ENCODE measurements at places on chromosomes 3 and 15. TPM values are rescaled to one million over a fixed set of nuclear protein-coding genes. Genes with fewer than 3 reads are reported as not detected.
A peak's percentile ranks its signal among the peaks of the same experiment; 100 is the strongest.

DNA sequence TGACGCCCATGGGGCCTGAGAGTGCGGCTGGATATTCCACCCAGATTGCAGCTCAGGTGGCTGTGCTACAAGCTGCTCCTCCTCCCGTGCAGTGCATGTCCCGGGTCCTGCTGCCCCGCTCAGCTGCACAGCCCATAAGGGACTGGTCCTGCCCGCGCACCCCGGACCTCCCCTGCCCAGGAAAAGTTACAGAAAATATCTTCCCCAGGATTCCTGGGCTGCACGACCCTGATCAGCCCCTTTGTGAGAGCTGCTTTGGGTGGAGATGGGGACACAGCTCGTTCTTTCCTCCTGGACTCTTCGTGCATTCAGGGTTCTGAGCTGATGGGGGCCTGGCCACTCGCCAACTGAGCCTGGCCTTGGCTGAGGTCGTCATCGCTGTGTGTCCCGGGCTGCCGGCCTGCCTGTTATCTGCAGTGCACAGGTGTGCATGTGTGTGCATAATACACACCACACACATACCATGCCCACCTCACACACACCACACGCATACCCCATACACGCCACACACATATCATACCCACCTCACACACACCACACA, 28.8 kb downstream of the APBA2 start:
- DNase-seq = no peak

TRNT1 gene
- polyA plus RNA-seq = 20.5 TPM

GRCh38 chr3:125585595-125586223, 9.6 kb downstream of the OSBPL11 start:
- peak; percentile 64 for DNase-seq

GRCh38 chr3:65107174-65107573, 419.4 kb upstream of the ADAMTS9 start:
- DNase-seq = peak; percentile 43

DNA sequence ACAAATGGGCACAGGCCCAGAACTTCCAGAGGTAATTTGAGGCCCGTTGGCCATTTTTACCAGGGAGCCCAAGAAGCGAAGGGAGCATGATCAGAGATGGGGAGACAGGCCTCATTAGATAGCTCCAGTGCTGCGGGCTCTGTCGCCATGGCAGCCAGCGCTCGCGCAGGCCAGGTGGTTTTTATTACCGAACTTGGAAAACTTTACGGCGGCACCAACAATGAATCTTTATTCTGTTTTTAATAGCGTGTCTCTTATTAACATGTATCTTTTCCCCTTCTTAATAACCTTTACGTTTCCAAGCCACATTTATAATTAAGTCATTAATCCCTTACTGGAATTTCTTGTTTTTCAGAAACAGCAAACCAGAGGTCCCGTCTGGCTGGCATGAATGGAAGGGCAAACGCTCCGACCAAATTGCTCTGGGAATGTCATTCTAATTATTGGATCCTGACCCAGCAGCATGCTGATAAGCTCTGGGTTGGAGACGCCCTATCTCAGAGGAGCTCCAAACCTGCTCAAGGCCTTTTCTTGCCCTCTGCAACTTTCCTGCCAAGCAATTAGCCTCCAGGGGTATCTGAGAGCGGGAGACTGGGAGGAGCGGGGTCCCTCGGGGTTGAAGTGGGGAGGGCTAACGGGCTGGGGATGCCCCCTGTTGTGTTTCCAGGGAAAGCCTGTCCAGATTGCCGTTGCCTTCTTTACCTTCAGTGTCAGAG, 256.4 kb downstream of the TLE3 start:
- DNase-seq = peak; percentile 59

MYRIP gene
- polyA plus RNA-seq = 0.84 TPM

- no peak for DNase-seq
Measured at GRCh38 chr3:14391033-14391432, 11.4 kb upstream of the SLC6A6 start.

PLSCR4 gene
- polyA plus RNA-seq = 15.1 TPM

DNA sequence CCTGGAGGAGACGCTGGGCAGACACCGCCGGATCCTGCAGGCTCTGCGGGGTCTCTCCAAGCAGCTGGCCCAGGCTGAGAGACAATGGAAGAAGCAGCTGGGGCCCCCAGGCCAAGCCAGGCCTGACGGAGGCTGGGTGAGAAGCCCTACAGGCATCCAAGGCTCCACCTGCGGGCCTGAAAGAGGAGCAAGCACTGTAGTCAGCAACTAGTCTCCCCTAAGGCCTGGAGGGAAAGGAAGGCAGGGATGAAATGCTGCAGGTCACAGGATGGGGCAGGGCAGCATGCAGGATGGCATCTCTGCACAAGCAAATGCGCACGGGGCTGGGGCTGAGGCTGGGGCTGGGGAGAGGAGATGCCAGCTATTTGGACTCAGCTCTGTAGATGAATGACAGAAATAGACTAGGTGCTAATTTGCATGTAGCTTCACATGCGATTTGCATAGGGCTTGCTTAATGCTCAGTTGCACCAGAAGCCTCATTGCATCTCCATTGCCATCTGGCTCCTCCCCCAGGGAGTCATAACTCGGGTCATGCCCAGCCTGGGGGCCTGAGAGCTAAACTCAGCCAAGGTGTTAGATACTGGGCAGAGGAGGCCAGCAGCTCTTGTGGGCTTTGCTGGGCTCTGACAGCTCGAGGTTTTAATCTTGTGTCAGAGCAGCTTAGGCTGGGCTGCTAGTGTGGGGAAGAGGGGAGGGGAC, 5.2 kb upstream of the CPLX3 start:
- DNase-seq = no peak

DNA sequence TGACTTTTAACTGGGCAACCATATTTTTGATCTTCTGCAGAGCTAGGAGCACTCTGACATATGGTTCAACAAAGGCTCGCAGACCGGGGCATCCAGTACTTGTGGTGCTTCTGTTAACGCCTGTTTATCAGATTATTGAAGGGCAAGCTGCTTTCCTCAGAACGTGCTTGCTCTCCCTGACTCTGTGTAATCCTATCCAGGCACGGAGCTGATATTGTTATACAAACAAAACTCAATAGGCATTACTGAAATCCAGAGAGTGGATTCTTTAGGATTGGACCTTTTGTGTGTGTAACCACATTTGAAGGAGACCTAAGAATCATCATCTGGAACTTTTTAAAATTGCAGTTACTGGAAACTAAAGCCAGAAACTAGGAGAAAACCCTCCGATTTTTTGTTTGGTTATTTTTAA, 246.5 kb downstream of the PTPRG start:
- peak; percentile 40 for DNase-seq

ARHGEF26 gene
- polyA plus RNA-seq = 17.1 TPM

SLC12A1 gene
- not detected for polyA plus RNA-seq

OR5K2 gene
- polyA plus RNA-seq = not detected

- DNase-seq = peak; percentile 3
Measured at GRCh38 chr3:181486141-181486885, 225.4 kb upstream of the SOX2 start.

- DNase-seq = no peak
Measured at GRCh38 chr15:64959128-64959527, 30.6 kb downstream of the SPG21 start.

DNA sequence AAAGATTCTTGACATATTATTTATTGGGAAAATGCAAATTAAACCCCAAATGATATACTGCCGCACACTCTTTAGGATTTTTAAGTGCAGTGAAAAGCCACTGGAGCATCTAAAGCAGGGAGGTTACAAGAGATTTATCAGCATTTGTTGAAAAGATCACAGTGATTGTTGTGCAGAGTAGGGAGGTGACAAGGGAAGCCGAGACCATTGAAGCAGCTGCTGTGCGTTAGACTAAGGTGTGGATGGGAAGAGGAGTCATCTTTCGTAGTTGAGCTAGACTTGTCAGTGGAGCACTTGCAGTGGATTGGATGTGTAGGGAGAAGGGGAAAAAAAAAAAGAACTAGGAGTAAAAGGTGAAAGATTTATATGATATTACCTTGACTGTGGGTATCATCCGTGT, 854.6 kb downstream of the NTRK3 start:
- no peak for DNase-seq

DNA sequence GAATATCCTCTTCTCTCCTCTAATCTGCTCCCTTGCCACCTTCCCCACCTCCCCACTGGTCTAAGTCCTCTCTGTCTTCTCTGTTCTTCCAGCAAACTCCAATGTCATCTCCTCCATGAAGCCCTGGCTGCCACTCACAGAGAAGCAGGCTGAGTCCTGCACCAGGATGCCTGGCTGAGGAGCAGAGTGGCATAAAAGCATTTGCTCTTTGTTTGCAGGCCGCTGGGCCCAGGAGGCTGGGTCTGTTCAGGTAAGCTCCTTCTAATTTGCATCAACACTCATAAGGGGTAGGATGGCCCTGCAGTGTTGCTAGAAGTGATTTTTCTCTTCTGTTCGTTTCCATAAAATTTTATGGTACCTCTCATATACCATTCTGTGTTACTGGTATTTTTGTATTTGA, 43.2 kb upstream of the KLHL25 start:
- no peak for DNase-seq

FBN1 gene
- polyA plus RNA-seq = 215 TPM

DNA sequence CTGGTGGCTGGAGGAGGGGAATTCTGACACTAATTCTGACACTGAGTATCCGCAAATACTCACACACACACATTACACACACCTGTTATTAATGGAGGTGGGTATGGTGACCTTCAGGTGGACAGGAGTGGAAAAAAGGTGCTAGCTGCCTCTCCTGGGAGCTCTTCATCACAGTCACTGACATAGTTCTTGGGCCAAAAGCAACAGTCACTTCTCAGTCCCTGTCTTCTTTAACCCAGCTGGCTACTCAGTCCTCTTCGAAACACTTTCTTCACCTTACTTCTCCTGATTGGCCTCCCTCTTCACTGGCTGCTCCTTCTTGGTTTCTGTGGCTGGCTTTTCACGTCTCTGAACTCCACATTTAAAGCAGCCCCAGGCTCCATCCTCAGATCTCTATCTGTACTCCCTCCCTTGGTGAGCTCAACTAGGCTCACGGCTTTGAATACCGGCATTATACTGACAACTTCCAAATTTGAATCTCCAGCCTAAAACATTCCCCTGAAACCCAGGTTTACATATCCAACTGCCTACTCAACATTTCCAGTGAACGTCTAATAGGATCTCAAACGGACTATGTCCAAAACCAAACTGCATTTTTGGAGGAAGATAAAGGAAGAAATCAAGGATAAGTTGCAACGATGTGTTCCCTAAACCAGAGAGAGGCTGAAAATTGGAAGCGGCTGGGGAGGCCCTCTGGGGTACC, 53.2 kb upstream of the HEG1 start:
- no peak for DNase-seq

- DNase-seq = no peak
Measured at GRCh38 chr3:64502284-64502683, 185.5 kb downstream of the ADAMTS9 start.

DNA sequence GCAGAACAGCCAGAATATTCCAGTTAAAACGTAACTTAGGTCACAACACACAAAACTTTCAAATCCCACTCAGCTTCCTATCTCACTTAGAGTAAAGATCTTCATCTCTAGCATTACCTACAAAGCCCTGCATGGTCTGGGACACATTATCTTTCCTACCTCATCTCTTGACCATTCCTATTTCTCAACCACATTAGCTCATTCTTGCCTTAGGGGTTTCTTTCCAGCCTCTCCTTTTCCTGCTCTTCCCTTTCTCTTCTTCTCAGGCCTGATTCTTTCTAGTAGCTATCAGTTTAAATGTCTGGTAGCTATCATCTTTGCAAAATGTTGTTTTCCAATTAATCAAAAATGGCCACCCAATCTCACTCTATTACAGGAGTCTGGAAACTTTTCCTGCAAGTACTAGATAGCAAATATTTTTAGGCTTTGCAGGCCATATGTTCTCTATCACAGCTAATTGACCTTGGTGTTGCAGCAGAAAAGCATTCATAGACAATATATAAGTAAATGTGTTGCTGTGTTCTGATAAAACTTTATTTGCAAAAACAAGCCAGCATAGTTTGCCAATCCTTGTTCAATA, 15.1 kb upstream of the CBLB start:
- no peak for DNase-seq

GRCh38 chr15:72078887-72079286, 39.1 kb downstream of the MYO9A start:
- no peak for DNase-seq

B2M gene
- polyA plus RNA-seq = 518 TPM

MFN1 gene
- 37.2 TPM for polyA plus RNA-seq

TRIM42 gene
- not detected for polyA plus RNA-seq

GRCh38 chr15:60660290-60661051, 181.5 kb upstream of the ICE2 start:
- peak; percentile 63 for DNase-seq

GRCh38 chr15:28930476-28931291, 44.9 kb downstream of the APBA2 start:
- DNase-seq = no peak

GRCh38 chr3:49134471-49135265, 1.8 kb upstream of the LAMB2 start:
- DNase-seq = no peak

CLEC3B gene
- polyA plus RNA-seq = 98.5 TPM

- DNase-seq = no peak
Measured at GRCh38 chr15:67678993-67679392, 136.5 kb downstream of the MAP2K5 start.
